ENCODE measurements at places on chromosomes 5 and 9. TPM values are rescaled to one million over a fixed set of nuclear protein-coding genes. Genes with fewer than 3 reads are reported as not detected.
A peak's percentile ranks its signal among the peaks of the same experiment; 100 is the strongest.

DNA sequence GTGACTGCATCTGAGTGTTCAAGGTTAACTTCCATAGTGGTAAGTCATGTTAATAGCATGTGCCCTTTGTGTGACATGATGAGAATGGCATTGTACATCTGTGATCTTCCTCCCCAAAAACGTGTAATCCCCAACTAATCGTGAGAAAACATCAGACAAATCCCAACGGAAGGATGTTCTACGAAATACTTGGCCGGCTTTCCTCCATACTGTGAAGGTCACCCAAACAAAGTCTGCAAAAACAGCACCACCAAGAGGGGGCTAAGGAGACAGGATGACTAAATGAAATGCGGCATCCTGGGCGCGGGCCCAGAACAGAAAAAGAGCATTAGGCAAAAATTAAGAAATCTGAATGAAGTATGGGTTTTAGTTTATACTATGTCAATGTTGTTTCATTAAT, 81.8 kb downstream of the MED10 start:
- DNase-seq: no peak

- no peak for DNase-seq
These were observed 54.2 kb upstream of the PAM start for GRCh38 chr5:102700916-102701315.

GRCh38 chr9:137763271-137763955, 114.2 kb upstream of the CACNA1B start:
- no peak for DNase-seq

DNA sequence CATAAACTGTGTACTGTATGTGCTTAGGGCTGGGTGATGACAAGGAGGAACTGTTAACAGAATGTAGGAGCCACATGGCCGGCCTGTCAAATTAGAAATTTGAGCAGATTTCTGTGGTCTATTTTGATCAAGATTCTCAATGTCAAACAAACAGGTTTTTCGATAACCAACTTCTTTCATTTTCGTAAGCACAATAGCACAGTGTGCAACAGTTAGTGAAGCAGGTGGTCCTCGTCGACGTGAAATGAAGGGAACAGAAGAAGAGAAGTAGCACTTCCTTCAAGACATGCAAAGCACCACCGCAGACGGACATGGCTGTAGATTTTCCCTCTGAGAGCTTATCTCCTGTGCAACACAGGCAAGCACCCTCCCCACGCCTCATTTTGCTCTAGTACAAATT, 252.1 kb downstream of the CRB2 start:
- no peak for DNase-seq

DNA sequence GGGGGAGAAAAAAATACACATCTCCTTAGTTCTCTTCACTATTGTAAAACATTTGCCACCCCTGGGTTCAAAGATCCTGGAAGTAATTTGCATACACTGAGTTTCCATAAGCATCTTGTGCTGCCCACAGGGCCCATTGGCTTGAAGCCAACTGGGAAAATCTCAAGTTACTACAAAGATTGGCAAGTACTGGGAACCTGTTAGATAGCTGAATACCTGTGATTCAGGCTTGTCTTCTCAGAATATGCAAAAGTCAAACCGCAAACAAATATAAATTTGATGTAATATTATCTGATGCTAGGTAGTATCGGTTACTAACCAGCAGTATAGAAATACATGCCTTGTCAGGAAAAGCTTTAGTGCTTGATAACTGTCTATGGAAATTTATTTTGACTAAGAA, 156.9 kb upstream of the FST start:
- no peak for DNase-seq

- peak; percentile 62 for DNase-seq
These were observed 3.0 kb downstream of the N4BP3 start for GRCh38 chr5:178116143-178116885.

GRCh38 chr9:71928806-71929205, 17.4 kb downstream of the C9orf85 start:
- no peak for DNase-seq

GRCh38 chr9:116151966-116152381, 1.6 kb upstream of the PAPPA start:
- no peak for DNase-seq

DNA sequence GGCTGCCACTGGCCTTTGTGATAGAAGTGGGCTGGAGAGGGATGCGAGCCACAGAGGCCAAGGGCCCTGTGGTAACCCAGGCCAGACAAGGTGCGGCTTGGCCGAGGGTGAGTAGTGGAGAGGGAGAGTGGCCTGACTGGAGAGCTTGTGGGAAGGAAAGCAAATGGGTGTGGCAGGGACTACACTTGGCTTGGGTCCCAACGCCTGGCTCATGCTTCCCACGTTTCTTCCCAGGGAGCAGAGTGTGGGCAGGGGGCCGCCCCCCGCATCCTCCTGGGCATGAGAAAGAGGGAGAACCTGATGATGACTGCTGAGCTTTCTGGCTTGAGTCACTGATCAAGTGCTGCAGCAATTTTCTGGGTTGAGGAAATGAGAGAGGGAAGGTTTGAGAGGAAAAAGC, 95.7 kb downstream of the ANKH start:
- DNase-seq: no peak

DNA sequence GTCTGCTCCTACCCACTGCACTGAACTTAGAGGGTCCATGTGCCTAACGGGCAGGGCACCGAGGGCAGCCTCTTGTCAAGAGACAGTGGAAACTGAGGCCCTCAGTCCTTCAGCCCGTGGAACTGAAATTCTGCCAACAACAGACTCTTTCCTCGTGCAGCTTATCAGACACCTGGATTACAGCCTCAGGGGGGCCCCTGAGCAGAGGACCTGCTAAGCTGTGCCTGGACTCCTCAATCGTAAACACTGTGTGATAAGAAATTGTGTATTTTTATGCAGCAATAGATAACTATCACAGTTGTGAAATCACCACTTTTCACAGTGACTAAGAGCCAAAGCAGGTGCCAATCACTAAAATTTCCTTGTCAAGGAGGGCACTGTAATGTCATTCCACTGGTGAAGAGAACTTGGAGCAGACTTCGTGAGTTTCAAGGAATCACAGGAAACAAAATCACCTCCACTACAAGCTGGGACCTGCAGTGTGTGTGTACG, 33.4 kb upstream of the CTSV start:
- no peak for DNase-seq

- DNase-seq: no peak
These were observed 33.2 kb downstream of the CSF1R start for GRCh38 chr5:150052956-150053712.

DNA sequence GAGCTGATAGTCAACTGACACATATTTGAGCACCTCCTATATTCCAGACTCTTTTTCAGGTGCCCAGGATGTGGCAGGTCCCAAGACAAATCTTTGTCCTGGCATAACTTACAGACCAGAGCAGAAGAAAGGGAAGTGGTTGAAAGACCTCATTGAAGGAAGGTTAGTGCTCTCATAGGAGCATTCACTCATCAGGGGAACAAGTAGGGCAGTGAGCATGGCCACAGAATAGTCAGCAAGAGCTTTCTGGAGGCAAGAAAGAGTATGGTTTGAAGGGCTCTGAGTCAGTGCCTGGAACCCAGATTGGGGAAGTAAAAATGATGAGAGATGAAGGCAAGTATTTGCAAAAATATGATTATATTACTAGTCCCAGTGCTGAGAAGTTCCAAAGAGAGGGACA, 25.0 kb upstream of the ERMP1 start:
- no peak for DNase-seq

DNA sequence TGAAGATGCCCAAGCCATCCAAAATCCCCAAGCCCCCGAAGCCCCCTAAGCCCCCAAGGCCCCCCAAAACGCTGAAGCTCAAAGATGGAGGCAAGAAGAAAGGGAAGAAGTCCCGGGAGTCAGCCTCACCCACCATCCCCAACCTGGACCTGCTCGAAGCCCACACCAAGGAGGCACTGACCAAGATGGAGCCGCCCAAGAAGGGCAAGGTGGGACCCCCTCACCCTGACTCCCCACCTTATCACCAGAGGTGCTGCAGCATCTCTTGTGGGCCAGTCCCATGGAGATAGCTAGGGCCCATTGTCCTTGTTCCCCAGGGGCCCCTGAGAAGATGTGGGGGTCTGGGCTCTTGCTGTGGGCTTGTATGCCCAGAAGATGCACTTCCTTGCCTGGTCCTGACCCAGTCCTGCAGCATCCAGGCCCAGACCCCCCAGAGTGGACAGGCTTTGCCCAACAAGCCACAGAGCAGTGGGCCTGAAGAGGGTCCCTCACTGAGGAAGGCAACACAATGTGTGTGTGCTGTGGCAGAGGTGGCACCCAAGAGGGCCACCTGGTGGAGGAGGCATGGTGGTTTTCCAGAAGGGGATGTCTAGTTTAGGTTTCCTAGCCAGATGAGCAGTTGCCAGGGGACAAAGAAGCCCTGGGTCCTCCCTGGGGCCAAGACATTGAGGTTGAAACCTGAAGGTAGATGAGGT, 84.1 kb downstream of the PHF2 start:
- no peak for DNase-seq

DNA sequence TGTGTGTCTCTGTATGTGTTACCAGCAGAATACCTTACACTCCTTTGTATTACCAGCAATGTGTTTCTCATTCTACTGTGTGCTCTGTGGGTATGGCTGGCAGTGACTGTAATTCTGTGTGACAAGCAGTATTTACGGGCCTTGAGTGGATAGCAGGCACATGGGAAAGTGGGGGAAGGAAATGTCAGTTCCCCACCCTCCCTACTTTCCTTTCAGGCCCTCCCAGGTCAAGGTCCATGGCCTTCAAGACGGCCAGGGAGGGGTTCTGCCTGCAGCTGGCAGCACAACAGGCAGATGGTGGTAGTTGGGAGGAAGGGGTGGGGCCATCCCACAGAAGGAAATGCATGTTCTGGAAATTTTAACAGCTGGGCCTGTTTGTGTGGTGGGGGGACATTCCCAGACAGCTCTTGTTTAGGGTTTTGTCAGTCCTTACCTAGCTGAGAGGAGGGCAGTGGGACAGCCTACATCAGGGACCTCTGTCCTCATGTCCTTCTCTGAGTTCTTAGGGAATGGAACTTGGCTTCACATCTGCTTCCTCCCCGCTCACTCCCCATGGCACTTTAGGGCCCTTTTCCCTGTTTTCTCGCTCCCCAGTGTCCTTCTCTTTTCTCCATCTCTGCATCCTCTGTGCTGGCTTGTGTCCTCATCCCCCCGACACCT, 14.6 kb upstream of the TNIP1 start:
- no peak for DNase-seq

DNA sequence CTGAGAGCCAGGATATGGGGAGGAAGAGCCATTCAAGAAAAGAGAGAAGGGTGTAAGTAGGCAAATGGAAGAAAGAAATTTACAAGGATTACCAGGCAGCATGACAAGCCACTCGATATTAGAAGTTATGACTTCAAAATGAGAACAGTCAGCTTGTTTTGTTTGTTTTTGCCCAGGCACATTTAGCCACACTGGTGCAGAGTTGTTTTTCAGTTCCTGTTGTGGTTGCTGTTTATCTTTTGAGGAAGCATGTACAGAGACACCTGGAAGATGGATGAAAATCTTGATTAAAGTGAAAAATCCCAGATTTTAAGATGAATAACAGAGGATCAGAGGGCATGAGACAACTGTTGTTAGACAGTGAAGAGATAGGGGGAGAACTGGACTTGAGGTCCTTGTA, 199.1 kb downstream of the MTRR start:
- DNase-seq: no peak

- peak; percentile 57 for DNase-seq
These were observed 64.4 kb downstream of the FAM114A2 start for GRCh38 chr5:153974131-153974812.

- DNase-seq: no peak
These were observed 22.6 kb downstream of the DBH start for GRCh38 chr9:133658442-133659431.

- DNase-seq: no peak
These were observed 64.9 kb downstream of the CFAP95 start for GRCh38 chr9:69885474-69885929.

- DNase-seq: no peak
These were observed 410.1 kb downstream of the MAT2B start for GRCh38 chr5:163915481-163915961.

DNA sequence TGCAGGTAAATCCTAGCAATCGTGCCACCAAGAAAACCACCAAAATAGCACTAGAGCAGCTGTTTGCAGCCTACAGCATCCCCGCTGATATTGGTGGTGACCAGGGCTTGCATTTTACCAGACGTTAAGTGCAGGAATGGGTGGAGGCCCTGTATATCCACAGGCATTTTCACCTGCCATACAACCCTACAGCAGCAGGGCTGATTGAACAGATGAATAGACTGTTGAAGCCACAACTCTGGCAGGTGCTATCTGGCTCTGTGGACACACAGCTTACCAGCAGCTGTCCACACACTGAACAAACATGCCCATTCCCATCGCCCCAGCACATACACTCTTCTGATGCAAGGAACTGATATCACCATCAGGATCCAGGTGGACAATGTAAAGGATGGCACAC, 154.5 kb upstream of the APC start:
- no peak for DNase-seq

DNA sequence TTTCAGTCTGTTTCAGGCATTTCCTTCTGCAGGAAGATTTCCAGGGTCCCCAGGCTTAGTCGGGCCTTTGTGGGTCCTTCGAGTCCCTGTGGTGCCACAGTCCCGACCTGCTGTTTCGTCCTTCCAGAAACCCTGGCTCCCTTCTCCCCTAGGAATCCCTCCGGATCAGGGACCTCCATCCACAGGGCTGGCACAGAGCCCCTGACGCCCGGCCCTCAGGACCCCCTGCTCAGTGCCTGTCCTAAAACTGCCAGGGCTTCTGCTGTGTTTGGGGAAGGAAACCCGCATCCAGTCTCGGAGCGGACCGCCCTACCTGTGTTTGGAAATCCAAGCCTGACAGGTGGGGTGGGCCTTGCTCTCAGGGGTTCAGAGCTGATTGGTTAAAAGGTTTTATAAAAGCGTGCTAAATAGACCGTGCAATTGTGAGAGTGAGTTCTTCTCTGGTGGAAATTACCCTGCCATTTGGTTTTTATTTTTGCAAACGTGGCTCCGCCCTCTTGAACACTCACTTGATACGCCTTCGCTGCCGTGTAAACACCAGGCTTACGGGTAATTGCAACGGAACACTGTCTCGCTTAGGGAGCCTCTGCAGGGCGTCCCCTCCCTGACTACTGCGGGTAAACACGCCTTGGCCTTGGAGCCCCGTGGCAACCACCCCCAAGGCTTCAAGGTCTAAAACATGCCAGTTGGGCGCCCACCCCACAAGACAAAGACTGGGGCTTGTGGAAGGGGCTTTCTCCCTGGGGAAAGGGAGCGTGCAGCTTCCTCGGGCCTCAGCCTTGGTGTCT, 121.2 kb downstream of the PHF2 start:
- DNase-seq: no peak

- no peak for DNase-seq
These were observed 37.1 kb upstream of the KCNMB1 start for GRCh38 chr5:170426149-170426767.

TLX3 gene
- not detected for total RNA-seq

GM2A gene
- total RNA-seq: 19.5 TPM

MYMK gene
- not detected for total RNA-seq

PCDHAC1 gene
- not detected for total RNA-seq

SLC45A2 gene
- not detected for total RNA-seq

OR13J1 gene
- not detected for total RNA-seq

All from activated CD4-positive, alpha-beta T cell treated with anti-CD3 and anti-CD28 coated beads, Interleukin-2, amount 10 ng/mL, durations not matched to agents 7 days and 5 days (primary cell).